ENCODE measurements at places on chromosomes 4 and X. TPM values are rescaled to one million over a fixed set of nuclear protein-coding genes. Genes with fewer than 3 reads are reported as not detected.

DNA sequence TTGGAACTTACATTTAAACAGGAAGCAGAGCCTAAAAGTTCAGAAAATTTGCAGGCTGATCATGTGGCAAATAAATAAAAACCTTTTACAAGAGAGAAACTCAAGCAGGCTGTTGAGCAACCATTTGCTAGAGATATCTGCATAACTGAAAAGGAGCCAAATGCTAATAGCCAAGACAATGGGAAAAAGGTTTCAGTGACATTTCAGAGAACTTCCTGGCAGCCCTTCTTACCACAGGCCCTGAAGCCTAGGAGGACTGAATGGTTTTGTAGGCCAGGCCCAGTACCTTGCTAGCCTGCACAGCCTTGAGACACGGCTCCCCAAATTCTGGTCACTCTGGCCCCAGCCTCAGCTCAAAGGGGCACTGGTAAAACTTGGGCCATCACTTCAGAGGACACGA is 945.1 kb downstream of the ADGRL3 start:
- H3K4me1 ChIP-seq, result no peaks in the 10 kb centered on the region
- H3K27ac ChIP-seq, result no peak overlapping the region
- DNase-seq, result no peak
- H3K4me3 ChIP-seq, result no peak overlapping the region

GRCh38 chr4:107705742-107706556 is 14.1 kb downstream of the PAPSS1 start:
- no peaks in the 10 kb centered on the region for H3K27me3 ChIP-seq
- peaks cover 6% of the 10 kb centered on the region for H3K36me3 ChIP-seq

DNA sequence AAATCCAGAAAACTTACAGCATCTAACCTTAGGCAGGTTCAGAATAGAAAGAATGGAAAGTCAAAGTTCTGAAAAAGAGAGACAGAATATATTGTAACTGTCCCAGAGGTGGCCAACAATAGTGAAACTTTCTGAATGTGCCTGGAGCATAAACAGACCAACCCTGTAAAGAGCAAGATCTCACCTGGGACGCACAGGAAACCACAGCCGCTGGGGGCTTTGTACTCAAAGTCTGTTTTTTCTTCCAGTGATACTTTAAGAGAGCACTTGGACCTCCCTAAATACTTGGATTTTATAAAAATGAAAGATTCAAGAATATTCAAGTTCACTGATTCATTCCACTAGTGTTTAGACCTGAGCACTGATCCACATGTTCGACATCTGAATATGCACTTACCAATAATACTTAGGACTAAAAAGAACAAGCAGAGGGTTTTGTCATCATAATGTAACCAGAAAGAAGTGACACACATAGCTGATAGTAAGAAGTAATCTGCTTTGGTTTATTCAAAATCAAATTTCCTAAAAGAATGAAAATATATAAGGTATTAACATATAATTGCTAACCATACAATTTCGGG is 35.3 kb downstream of the ARAP2 start:
- no peaks in the 10 kb centered on the region for H3K27me3 ChIP-seq
- DNase-seq, result no peak
- H3K4me1 ChIP-seq, result peaks cover 5% of the 10 kb centered on the region
- peaks cover 5% of the 10 kb centered on the region for H3K36me3 ChIP-seq
- H3K27ac ChIP-seq, result no peak overlapping the region

- no peak for DNase-seq
- H3K27me3 ChIP-seq, result no peaks in the 10 kb centered on the region
- H3K36me3 ChIP-seq, result no peaks in the 10 kb centered on the region
These were observed 107.5 kb upstream of the RPL34 start for GRCh38 chr4:108512615-108513505.

- DNase-seq, result no peak
- peaks cover 15% of the 10 kb centered on the region for H3K4me1 ChIP-seq
- no peaks in the 10 kb centered on the region for H3K36me3 ChIP-seq
- no peak overlapping the region for H3K4me3 ChIP-seq
- no peaks in the 10 kb centered on the region for H3K27me3 ChIP-seq
These were observed 404.1 kb downstream of the GPM6A start for GRCh38 chr4:175407926-175408325.

DNA sequence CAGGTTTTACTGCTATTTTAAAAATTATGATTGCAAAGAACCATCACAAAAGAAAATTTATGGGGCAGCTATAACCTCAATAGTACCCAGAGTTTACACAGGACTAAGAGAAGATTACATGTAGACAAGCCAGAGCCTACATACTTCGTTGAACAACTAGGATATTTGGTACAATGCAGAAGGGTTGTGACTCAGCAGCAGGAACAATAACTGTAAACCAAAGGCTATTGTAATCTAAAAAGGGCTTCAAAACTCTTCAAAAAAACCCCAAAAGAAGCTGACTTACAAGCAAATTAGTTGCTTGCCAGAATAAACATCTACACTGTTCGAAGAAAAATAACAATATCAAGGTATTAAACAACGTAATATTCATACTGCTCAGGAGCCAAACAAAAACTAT is 618.0 kb downstream of the STPG2 start:
- H3K27me3 ChIP-seq, result no peaks in the 10 kb centered on the region
- H3K4me3 ChIP-seq, result no peak overlapping the region
- H3K4me1 ChIP-seq, result no peaks in the 10 kb centered on the region
- no peaks in the 10 kb centered on the region for H3K36me3 ChIP-seq

- no peak for DNase-seq
- H3K27ac ChIP-seq, result no peak overlapping the region
- peaks cover 70% of the 10 kb centered on the region for H3K27me3 ChIP-seq
- no peak overlapping the region for H3K4me3 ChIP-seq
- no peaks in the 10 kb centered on the region for H3K4me1 ChIP-seq
These were observed 275.5 kb downstream of the BCOR start for GRCh38 chrX:39822133-39822748.

GRCh38 chr4:38539501-38539900 is 124.5 kb upstream of the KLF3 start:
- DNase-seq, result no peak
- no peaks in the 10 kb centered on the region for H3K27me3 ChIP-seq
- no peak overlapping the region for H3K27ac ChIP-seq
- no peak overlapping the region for H3K4me3 ChIP-seq
- H3K36me3 ChIP-seq, result no peaks in the 10 kb centered on the region
- no peaks in the 10 kb centered on the region for H3K4me1 ChIP-seq

GRCh38 chrX:56762220-56762619 is 33.2 kb downstream of the NBDY start:
- H3K27me3 ChIP-seq, result peaks cover 50% of the 10 kb centered on the region
- H3K36me3 ChIP-seq, result peaks cover 20% of the 10 kb centered on the region
- no peak overlapping the region for H3K4me3 ChIP-seq
- H3K4me1 ChIP-seq, result peaks cover 34% of the 10 kb centered on the region
- DNase-seq, result no peak

GRCh38 chrX:6449946-6450345 is 85.0 kb downstream of the VCX3A start:
- no peaks in the 10 kb centered on the region for H3K4me1 ChIP-seq
- DNase-seq, result no peak
- no peaks in the 10 kb centered on the region for H3K27me3 ChIP-seq
- no peaks in the 10 kb centered on the region for H3K36me3 ChIP-seq

GRCh38 chr4:174217273-174218126 is 66.0 kb downstream of the FBXO8 start:
- no peaks in the 10 kb centered on the region for H3K36me3 ChIP-seq
- H3K4me3 ChIP-seq, result peak overlapping the region; percentile 16
- no peak overlapping the region for H3K27ac ChIP-seq

DNA sequence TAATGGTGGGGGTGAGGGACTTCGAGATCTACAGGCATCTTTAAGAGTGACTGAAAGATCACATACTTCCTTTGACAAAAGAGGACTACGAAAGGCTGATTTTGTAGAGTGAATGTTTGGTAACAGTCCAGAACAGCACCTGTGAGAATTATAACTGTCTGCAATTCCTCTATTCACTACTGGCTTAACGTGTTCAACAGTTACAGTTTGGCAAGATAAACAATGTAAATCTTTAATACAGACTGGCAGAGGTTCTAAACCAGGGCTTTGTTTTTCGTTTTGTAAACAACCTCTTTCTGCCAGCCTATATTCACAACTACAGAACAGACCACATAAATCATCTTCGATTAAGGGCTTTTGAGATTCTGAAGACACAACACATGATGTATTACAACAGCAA is 66.9 kb downstream of the NCAPG start:
- H3K4me3 ChIP-seq, result no peak overlapping the region
- no peak overlapping the region for H3K27ac ChIP-seq
- H3K27me3 ChIP-seq, result no peaks in the 10 kb centered on the region
- peaks cover 6% of the 10 kb centered on the region for H3K36me3 ChIP-seq
- no peak for DNase-seq

- H3K4me3 ChIP-seq, result no peak overlapping the region
- H3K36me3 ChIP-seq, result no peaks in the 10 kb centered on the region
- peaks cover 6% of the 10 kb centered on the region for H3K4me1 ChIP-seq
- no peak for DNase-seq
- peaks cover 13% of the 10 kb centered on the region for H3K27me3 ChIP-seq
- no peak overlapping the region for H3K27ac ChIP-seq
These were observed 67.3 kb downstream of the FBXO8 start for GRCh38 chr4:174215961-174216680.

DNA sequence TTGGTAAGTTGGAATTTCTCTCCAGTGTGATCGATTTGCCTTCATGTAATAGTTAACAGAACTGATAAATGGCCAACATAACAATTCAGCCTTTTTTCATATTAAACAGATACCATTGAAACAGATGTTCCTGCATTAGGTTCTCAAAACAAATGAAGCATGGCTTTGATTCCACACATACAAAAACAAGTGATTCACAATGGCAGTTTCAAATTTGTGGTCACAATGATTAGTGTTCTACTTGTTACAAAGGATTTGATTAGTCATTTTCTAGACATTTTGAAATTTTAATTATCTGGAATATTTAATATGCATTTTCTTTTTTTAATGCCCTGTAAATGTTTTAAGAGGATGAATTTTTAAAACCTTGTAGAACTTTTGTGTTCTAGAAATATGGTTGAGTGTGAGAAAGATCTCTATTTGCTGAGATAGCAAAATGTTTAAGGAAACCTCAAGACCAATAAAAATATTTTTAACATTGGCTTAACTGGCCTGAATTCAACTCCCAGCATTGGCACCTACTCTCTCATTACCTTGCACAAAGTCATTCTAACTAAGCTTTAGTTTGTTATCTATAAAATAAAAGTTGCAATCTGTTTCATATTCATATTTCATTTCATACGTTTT is 18.9 kb upstream of the GLRA3 start:
- no peaks in the 10 kb centered on the region for H3K27me3 ChIP-seq
- no peaks in the 10 kb centered on the region for H3K4me1 ChIP-seq
- no peaks in the 10 kb centered on the region for H3K36me3 ChIP-seq
- no peak overlapping the region for H3K4me3 ChIP-seq
- H3K27ac ChIP-seq, result no peak overlapping the region

- DNase-seq, result peak; percentile 25
- H3K36me3 ChIP-seq, result no peaks in the 10 kb centered on the region
- no peak overlapping the region for H3K27ac ChIP-seq
- no peaks in the 10 kb centered on the region for H3K27me3 ChIP-seq
These were observed 15.1 kb upstream of the GABRA2 start for GRCh38 chr4:46404981-46405380.

GRCh38 chr4:146368209-146368608 is 153.5 kb downstream of the SLC10A7 start:
- DNase-seq, result no peak
- H3K36me3 ChIP-seq, result no peaks in the 10 kb centered on the region
- no peak overlapping the region for H3K27ac ChIP-seq
- no peaks in the 10 kb centered on the region for H3K27me3 ChIP-seq
- no peaks in the 10 kb centered on the region for H3K4me1 ChIP-seq
- no peak overlapping the region for H3K4me3 ChIP-seq

DNA sequence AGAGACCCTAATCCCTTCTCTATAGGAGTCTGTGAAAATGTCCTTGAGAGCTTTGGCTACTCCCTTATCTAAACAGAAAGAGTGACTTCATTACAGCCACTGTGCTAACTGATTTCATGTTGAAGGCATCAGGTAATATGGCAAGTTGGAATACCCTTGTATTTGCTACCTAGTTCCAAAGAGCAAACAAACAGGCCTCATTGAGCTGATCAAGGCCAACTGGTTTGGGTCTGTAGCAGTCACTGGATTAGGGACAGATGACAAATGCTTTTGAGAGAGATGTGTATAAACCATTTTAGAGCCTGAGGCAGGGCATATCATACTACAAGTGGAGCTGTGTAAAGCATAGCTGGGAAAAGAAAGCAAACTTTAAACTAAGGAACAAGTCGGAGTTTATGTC is 22.9 kb upstream of the PDLIM5 start:
- no peaks in the 10 kb centered on the region for H3K4me1 ChIP-seq
- no peak overlapping the region for H3K4me3 ChIP-seq
- H3K27ac ChIP-seq, result no peak overlapping the region
- no peak for DNase-seq
- H3K27me3 ChIP-seq, result no peaks in the 10 kb centered on the region

GRCh38 chr4:147566762-147567161 is 50.4 kb upstream of the TMEM184C start:
- H3K27ac ChIP-seq, result no peak overlapping the region
- no peaks in the 10 kb centered on the region for H3K27me3 ChIP-seq
- no peaks in the 10 kb centered on the region for H3K36me3 ChIP-seq
- no peak for DNase-seq
- H3K4me1 ChIP-seq, result no peaks in the 10 kb centered on the region

DNA sequence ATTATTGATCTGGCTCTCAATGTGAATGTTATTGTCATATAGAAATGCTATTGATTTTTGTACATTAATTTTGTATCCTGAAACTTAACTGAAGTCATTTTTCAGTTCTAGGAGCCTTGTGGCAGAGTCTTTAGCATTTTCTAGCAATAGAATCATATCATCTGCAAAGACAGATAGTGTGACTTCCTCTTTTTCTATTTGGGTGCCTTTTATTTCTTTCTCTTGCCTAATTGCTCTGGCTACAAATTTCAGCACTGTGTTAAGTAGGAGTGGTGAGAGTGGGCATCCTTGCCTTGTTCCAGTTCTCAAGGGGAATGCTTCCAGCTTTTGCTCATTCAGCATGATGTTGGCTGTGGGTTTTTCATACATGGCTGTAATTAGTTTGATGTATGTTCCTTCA is 102.7 kb downstream of the SH3BGRL start:
- H3K27me3 ChIP-seq, result no peaks in the 10 kb centered on the region
- H3K36me3 ChIP-seq, result peaks cover 9% of the 10 kb centered on the region
- DNase-seq, result no peak
- no peaks in the 10 kb centered on the region for H3K4me1 ChIP-seq
- no peak overlapping the region for H3K4me3 ChIP-seq

GRCh38 chrX:135531813-135532212 is 11.4 kb downstream of the INTS6L start:
- peak overlapping the region; percentile 67 for H3K27ac ChIP-seq
- H3K4me3 ChIP-seq, result no peak overlapping the region
- H3K36me3 ChIP-seq, result no peaks in the 10 kb centered on the region
- H3K4me1 ChIP-seq, result peaks cover 15% of the 10 kb centered on the region
- peak; percentile 47 for DNase-seq
- H3K27me3 ChIP-seq, result peaks cover 43% of the 10 kb centered on the region

- H3K36me3 ChIP-seq, result no peaks in the 10 kb centered on the region
- peaks cover 8% of the 10 kb centered on the region for H3K4me1 ChIP-seq
- no peak overlapping the region for H3K27ac ChIP-seq
- H3K4me3 ChIP-seq, result no peak overlapping the region
- DNase-seq, result no peak
These were observed 191.2 kb downstream of the BANK1 start for GRCh38 chr4:101981756-101982155.

Gene TLR6
- total RNA-seq, result 11.4 TPM

Gene EDNRA
- total RNA-seq, result not detected

Gene SPIN4
- total RNA-seq, result 6.9 TPM

Gene EVC
- 29.0 TPM for total RNA-seq

Gene PTCHD1
- not detected for total RNA-seq

Gene SPATA4
- 0.21 TPM for total RNA-seq

Gene PLP1
- total RNA-seq, result not detected

Gene GPC4
- total RNA-seq, result 1.9 TPM

Gene MAP9
- total RNA-seq, result 13.2 TPM

Gene REELD1
- not detected for total RNA-seq

Gene SMR3B
- total RNA-seq, result not detected

Gene RNF113A
- 19.0 TPM for total RNA-seq

Gene PDGFC
- total RNA-seq, result 83.7 TPM

Gene GASK1B
- total RNA-seq, result 7.2 TPM

Gene CT83
- not detected for total RNA-seq

Gene TBC1D1
- total RNA-seq, result 39.5 TPM

Gene IL3RA
- not detected for total RNA-seq
